ENCODE measurements at places on chromosomes 7 and 10.

GRCh38 chr10:114323023-114323422 lies 81.3 kb downstream of the AFAP1L2 start:
- no peak for DNase-seq
- no peak overlapping the region for H3K4me3 ChIP-seq
- peaks cover 8% of the 10 kb centered on the region for H3K4me1 ChIP-seq
- peaks cover 46% of the 10 kb centered on the region for H3K36me3 ChIP-seq
- no peaks in the 10 kb centered on the region for H3K27me3 ChIP-seq
- H3K27ac ChIP-seq: no peak overlapping the region

GRCh38 chr10:45599021-45599603 lies 73.5 kb downstream of the ZFAND4 start:
- H3K27me3 ChIP-seq: peaks cover 14% of the 10 kb centered on the region
- no peak overlapping the region for H3K4me3 ChIP-seq
- DNase-seq: no peak
- H3K27ac ChIP-seq: no peak overlapping the region
- H3K36me3 ChIP-seq: no peaks in the 10 kb centered on the region

DNA sequence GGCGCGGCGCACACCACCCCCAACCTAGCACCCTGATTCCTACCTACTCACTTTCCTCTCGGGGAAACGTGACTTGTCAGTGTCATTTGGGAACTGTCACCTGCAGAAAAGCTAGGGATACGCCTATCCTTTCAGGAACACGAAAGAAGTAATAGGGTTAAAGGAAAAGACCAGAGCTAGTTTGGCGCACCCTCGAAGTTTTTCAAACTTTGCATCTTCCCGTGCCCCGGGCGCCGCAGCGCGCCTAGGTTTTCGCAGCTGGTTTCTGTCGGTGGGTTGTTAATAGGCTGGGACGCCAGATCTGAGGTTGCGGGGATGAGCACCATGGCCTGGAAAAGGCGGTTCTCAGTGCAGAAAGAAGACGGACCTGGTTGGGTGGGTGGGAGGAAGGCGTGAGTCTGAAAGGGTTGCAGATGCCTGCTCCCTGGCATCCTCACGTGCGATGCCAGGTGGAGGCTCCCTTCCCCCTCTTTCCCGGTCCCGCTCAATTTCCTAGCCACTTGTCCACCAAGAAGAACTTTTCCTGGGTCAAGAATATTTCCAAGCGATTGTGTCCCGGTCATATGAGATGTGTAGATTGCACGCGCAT lies 568 bp upstream of the MEOX2 start:
- peaks cover 20% of the 10 kb centered on the region for H3K4me1 ChIP-seq
- no peaks in the 10 kb centered on the region for H3K36me3 ChIP-seq
- H3K27ac ChIP-seq: peak overlapping the region; percentile 93
- peaks cover 39% of the 10 kb centered on the region for H3K27me3 ChIP-seq
- peak overlapping the region; percentile 77 for H3K4me3 ChIP-seq

DNA sequence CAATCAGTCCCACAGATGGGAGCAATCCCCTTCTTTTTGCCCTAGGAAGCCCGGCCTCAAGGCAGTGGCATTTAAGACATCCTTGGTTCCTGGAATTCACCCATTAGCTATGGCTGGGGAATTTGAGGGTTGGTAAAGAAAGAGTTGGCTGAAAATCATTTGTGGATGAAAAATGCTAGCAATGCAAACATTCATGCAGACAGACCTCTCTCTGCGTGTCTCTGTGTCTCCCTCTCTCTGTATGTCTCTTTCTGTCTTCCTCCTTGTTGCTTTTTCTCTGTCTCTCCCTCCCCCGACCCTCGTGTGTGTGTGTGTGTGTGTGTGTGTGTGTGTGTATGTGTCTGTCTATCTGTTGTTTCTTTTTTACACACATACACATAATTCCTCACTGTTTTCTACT lies 19.4 kb downstream of the LDB3 start:
- peaks cover 6% of the 10 kb centered on the region for H3K27me3 ChIP-seq
- peak overlapping the region; percentile 51 for H3K27ac ChIP-seq
- no peak overlapping the region for H3K4me3 ChIP-seq
- peaks cover 79% of the 10 kb centered on the region for H3K4me1 ChIP-seq

DNA sequence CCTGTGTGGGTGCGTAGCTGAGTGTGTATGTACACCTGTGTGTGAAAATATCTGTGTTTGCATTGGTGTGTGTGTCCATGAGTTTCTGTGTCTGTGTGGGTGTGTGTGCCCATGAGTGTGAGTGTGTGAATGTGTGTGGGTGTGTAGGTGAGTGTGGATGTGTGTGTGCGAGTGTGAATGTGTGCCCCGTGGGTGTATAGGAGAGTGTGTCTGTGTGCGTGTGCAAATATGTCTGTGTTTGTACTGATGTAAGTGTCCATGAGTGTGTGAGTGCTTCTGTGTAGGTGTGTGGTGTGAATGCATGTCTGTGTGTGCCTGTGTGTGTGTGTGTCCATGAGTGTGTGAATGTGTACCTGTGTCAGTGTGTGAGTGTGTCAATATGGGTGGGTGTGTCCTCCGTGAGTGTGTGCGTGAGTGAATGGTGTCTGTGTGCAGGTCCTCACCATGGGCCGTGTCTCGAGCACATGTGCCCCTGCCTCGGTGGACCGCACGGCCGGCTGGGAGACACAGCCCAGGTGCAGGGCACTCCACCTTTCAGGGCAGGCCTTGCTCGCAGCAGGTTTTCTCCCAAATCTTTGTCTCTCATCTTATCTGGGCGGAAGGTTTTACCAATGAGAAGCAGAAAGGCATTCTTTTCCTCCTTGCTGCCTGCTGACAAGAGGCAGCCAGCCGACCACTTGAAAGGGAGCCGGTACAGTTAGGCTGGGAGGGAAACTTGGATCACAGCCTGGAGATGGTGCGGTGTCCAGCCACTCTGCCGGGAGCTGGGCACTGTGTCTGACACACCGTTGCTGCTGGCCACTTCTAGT lies 107.1 kb upstream of the FAM20C start:
- H3K36me3 ChIP-seq: no peaks in the 10 kb centered on the region
- DNase-seq: peak; percentile 68
- no peak overlapping the region for H3K27ac ChIP-seq
- peaks cover 72% of the 10 kb centered on the region for H3K4me1 ChIP-seq
